ENCODE measurements at places on chromosomes 11 and 22. TPM values are rescaled to one million over a fixed set of nuclear protein-coding genes. Genes with fewer than 3 reads are reported as not detected.

The ZW10 gene
- 10.7 TPM for total RNA-seq

The GALNT18 gene
- 6.9 TPM for total RNA-seq

The TNNT3 gene
- total RNA-seq, result 2.0 TPM

The CHRNA10 gene
- 5.0 TPM for total RNA-seq
